Upper lobe of left lung (tissue), 6 donors: ENCODE measurements at places on chromosomes 3 and 15.

DNA sequence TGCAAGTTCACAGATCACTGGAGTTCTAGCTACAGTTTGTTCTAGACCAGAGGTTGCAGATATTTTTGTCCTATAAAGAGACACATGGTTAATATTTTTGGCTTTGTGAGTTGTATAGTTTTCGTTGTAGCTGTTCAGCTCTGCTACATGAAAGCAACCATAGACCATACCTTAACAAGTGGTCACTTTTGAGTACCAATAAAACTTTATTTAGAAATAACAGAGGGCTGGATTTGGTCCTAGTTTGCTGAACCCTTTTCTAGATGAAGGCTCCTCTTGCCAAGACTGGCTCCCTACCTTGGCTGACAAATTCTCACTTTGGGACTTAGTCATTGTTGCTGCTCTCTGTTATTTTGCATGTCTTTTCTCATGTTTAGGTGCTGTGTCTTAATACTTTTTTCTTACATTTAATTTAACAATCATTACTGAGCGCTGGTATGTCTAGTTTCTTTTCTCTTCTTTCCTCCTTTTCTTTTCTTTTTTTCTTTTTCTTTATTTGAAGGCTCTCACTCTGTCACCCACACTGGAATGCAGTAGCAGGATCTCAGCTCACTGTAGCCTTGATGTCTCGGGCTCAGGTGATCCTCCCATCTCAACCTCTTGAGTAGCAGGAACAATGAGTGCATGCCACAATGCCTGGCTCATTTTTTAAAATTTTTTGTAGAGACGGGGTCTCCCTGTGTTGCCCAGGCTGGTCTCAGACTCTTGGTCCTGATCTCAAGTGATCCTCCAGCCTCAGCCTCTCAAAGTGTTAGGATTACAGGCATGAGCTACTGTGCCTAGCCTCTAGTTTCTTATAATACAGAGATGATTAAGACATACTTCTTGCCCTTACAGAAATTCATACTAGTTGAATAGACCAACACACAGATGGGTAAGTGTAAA lies 227.5 kb downstream of the PTPRG start:
- no peak for DNase-seq

DNA sequence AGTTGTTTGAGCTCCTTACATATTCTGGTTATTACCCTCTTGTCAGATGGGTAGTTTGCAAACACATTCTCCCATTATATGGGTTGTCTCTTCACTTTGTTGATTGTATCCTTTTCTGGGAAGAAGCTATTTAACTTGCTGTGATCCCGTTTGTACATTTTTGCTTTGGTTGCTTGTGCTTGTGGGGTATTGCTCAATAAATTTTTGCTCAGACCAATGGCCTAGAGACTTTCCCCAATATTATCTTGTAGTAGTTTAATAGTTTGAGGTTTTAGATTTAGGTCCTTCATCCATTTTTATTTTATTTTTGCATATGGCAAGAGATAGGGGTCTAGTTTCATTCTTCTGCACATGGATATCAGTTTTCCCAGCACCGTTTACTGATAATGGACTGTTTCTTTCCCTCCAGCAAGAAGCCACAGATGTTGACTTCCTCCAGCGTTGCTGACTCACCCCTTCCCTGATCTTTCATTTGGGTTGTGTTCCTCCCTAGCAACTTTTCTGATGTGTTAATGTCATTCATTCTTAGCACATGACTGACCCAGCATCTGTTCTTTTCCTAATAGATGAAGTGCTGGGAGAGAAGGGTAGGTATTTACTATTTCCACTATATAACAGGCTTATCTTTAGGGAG lies 166.7 kb upstream of the SGO1 start:
- no peak for DNase-seq

DNA sequence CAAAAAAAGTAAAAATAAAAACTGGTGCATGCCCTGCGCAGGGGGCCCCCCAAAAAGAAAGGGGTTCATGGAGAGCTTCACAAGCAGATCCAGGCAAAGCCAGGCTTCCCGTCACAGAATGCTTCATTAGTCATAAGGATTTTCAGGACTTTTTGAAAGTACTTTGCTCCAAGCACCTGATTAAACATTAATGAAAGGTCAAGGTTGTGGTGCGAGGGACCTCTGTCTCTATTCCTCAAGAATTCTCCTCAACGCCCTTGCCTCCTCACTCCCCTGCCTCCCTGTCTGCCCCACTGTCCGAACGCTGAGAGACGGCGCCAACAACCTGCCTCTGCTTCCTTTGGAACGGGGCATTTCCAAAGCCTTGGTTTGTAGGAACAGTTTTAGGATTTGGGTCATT lies 240.1 kb upstream of the IGF1R start:
- no peak for DNase-seq

DNA sequence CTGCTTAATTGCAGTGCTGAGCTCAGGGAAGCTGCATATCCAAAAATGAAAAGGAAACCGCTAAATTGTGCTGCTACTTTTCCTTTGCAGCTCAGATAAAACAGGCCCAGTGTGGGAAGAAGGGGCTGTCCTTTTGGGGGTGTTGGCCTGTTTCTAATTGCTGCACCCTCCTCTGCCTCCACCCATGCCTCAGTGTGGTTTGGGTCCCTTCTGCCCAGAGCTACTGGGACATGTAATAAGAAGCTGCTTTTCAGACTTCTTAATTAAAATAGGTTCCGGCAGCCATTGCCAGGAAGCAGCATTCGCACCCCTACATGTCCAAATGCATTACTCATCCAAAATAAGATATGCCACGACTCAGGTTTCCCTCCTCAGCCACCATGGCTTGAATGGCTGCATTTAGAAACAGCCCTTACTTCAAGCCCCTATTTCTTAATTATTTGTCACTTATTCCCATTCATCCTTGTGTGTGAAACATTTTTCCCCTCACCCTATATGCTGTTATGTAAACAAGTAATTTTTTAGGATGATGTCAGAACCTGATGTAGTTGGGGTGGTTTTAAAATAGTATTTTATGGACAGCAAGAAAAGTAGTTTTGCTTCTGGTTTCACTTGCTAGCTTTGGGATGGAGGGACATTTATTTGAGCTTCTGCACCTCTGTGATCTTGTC lies 235.9 kb upstream of the CTDSPL start:
- no peak for DNase-seq

DNA sequence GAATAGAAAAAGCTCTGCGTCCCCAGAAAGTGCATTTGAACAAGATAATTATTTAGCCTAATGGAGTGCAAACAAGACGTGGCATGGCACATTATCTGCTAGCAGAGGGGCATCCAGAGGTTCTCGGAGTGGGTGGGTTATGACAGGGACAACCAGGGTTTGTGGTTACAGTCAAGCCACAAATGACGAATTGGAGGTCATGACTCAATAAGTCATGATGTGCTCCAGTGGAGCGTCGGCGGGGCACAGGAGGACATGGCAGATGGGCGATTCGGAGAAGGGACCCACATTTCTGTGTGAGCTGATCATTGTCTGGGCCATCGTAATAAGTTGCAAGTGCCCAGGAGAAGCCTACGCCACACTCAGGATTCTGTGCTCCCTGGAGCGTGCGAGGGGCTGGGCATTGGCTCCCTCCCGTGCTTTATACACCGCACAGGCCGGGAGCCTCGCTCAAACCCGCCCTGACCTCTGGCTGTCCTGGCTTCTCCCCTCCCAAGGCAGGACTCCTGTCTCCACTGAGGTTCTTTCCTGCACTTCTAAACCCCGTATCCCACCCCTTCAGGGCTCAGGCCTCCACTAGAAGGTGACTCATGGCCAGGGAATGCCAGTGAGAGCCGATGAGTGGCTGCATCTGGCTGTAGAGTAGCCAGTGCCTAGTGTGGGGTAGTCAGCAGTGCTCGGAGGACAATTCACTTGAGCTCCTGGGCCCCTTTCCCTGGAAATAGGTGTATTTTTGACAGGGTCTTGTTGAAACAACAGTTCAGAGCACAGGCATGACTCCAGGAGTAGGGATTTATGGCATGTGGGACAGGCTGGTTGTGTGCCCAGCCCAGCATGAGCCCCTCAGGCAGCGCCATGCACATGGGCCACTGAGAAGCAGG lies 67.4 kb downstream of the GRIP2 start:
- DNase-seq = peak; percentile 89

DNA sequence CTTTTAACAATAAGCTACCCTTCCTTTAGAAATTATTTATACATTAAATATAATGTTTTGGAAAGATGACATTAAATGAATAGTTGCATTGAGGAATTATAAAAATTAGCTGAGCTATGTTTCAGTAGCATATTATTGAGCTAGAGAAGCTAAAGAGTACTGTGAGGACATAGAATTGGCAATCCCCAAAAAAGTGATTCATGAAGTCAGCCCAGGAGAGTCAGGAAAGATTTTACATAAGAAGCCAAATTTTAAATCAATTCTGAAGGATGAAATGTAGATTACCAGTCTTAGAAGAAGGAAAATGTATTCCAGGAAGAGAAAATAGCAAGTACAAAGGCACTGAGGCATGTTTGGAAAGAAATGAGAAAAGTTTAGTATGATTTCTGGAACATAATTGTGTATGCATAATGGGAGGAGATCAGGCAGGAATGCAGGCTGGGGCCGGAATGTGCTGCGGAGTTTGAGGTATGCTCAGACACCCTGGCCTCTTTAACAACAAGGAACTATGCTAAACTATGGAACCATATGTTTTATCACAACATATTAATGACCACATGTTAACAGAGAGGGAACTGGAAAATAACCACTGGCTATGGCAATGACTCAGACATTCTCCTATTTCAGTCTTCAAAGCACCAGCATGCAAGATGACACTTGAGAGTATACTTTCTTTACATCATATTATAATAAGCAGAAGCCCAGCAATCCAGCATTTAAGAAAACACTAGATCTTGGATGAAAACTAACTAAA lies 103.3 kb upstream of the COL8A1 start:
- no peak for DNase-seq

GRCh38 chr3:109187390-109187789 lies 50.9 kb downstream of the C3orf85 start:
- no peak for DNase-seq

DNA sequence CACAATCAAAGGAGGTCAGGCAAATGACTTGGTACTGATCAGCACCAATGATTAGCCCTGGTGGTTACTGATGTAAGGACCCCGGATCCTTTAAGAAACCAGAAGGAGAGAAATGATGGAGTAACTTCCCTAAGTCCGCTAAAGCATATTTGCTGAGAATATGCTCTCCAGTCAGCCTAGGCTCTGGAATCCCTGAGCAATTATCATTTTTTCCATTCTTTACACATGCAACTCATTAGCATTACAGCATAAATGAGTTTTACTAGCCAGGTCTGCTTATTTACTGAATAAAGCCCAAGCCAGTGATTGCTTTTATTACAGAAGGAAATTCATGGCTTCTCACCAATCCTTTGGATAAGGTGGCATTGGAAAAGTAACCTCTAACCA lies 139.2 kb upstream of the WNT5A start:
- no peak for DNase-seq

- DNase-seq = no peak
Measured at GRCh38 chr15:68775671-68776476, 44.8 kb downstream of the ANP32A start.

DNA sequence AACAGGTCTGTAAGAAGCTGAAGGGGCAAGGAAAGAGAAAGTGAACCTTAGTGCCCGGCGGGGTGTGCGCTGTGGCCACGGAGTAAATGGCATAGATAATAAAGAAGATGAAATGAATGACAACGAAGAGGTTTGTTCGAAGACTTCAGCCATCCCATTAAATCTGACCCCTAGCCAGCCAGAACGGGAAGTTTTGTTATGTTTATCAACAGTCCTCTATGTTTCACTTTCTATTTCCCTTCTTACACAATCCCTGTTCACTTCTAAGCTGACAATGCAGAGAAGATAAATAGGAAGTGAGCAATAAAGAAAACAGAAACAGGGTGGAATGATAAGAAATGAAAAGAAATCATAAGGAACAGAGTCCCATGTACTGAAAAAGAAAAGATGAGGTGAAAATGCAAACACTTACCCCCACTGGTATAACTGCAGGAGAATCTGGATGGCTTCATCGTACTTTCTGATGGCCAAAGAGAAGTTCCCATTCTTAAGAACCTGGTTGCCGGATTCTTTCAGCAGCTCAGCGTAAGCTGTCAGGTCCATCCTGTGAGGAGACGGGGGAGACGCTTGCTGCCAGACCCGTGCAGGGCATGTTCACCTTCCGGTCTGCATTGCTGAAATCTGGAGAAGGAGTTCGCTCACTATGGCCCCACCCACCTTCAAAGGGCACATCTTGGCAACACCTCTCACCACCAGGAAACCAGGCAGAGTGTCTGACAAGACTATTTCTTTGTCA lies 36.8 kb downstream of the TRANK1 start:
- DNase-seq = no peak

DNA sequence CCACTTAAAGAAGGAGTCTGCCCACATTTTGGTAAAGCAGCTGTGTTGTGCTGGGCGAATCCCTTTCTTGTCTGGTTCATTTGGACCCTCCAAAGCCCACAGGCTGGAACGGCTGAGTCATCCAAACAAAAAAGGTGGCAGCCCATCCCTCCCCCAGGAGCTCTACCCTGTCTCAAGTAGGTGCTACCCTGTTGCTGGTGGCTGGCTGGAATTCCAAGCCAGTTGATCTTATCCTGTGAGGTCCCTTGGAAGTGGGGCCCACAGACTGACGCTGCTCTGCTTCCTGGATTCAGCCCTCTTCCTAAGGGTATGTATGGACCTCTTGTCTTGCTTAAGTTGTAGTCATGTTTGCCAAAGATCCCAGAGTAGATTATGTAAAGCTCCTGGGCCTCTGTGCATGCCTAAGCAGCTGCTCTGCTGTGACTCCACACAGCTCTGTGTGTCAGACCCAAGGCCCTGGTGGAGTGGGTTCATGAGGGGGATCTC lies 44.5 kb downstream of the CCR1 start:
- DNase-seq = no peak

DNA sequence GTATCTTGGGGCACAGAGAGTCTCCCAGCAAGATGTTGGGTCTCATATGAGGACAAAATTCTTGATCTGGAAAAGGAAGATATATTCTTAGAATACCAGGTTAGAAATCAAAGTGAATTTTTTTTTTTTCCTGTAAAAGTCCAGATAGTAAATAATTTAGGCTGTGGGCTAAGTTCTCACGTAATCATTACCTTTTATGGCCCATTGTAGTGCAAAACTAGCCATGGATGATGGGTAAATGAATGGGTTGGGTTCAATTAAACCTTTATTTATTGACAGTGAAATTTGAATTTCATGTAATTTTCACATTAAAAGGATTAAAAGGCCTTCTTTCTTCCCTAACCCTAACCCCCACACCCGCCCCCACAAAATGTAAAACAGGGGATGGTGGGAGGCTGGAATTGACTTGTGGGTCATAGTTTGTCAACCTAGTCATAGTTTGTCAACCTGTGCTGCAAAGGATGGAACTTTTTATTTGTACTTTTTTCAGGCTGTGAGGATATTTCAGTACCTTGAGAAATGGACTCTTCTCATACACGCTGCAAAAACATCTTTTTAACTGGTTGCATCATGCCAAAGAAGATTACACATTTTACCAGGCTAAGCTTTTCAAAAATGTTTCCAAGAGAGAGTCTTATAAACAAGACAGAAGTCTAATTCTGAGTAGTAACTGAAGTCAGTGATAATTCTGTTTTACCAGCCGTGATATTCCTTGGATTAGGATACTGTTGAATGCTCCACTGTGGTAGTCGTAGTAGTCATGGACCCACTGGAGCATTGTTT lies 138.8 kb downstream of the AKAP13 start:
- DNase-seq = no peak

DNA sequence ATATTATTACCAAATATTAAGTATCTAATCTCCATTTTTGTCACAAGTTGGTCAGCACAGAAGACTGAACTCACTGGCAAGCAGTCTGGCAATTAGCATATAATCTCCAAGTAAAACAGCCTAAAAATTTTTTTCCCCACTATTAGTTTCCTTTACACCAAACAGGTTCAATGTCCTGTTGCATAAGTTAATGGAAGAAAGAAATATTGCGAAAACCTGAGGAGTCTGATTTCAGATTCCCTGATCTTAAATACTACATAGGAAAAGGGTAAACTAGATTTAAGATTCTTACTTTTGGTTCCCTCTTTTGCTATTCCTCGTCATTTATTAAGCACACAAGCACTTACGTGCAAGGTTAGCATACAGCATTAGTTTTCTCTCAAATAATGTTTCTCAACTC lies 133.2 kb upstream of the PLXND1 start:
- DNase-seq = no peak
